ENCODE measurements at places on chromosomes 4 and X.

GRCh38 chr4:52979821-52980590 lies 117.9 kb downstream of the RASL11B start:
- DNase-seq: no peak

GRCh38 chr4:78527555-78527954 lies 24.0 kb upstream of the ANXA3 start:
- DNase-seq: no peak

DNA sequence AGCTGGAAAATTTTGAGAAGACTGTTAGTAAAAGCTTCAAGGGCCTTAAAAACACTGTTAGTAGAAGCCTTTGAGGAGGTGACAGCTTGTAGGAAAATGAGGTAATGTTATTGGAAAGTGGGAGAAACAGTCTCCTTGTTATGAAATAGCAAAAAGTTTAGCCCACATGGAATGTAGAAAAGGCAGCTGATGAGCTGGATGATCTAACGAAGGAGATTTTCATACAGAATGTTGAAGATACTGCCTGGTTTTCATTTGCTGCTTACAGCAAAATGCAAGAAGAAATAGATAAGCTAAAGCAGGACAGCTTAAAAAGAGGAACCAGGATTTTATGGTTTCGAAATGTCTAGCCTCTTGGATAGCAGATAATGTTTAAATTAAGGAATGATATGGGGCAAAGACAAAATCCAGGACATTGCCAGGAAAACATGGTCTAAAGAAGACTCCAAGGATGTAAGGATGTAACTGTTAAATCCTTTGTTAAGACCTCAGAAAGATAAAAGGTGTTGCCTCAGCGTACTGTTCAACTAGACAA lies 10.2 kb upstream of the STBD1 start:
- no peak for DNase-seq

- no peak for DNase-seq
These were observed 25.1 kb upstream of the APLN start for GRCh38 chrX:129679901-129680300.

DNA sequence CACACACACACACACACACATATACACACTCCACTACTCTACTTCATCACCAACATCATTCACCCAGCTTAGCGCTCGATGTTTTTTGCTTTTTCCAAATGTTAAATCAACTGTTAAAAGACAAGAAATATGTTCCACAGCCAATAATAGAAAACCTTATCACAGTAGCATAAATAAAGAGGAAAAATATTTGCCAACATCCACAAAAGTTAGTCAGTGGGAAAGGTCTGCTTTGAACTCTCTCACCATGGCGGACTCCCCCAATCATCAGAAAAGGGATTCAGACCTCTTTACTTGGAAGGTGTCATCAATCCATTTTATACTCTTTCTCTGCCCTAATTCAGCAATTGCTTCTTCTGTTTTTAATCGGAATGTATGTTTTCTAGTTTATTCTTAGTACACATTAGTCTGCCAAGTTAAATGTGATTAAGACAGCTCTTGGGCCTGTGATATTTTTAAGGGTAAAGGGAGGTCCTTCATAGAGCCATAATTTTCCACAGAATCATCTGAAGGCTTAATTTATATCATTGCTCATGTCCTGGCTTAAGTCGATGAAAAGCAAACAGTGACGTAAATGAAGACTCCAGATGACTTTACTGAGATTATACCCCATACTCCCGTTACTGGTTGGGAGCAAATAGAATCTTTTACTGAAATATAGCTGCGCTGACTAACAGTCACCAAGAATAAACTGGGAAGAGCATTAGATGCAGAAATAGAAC lies 29.7 kb upstream of the LGI2 start:
- DNase-seq: no peak
